Activated T-cell treated with anti-CD3 and anti-CD28 coated beads, Interleukin-2, amount 50 U/mL, for 72 hours (primary cell): ENCODE measurements at places on chromosomes 11 and 22. TPM values are rescaled to one million over a fixed set of nuclear protein-coding genes. Genes with fewer than 3 reads are reported as not detected.

VSIG10L2 gene
- total RNA-seq = not detected

PHETA2 gene
- 2.4 TPM for total RNA-seq

GAL3ST3 gene
- total RNA-seq = 0.36 TPM

GRCh38 chr11:8006349-8006977 is 19.3 kb downstream of the EIF3F start:
- H3K27me3 ChIP-seq = peaks cover 7% of the 10 kb centered on the region
- H3K27ac ChIP-seq = no peak overlapping the region
- H3K4me1 ChIP-seq = no peaks in the 10 kb centered on the region
- no peaks in the 10 kb centered on the region for H3K36me3 ChIP-seq
- H3K4me3 ChIP-seq = no peak overlapping the region
- DNase-seq = peak; percentile 46

NEFH gene
- 1.7 TPM for total RNA-seq

KDELR3 gene
- 0.37 TPM for total RNA-seq

- H3K27ac ChIP-seq = no peak overlapping the region
- no peak for DNase-seq
- no peaks in the 10 kb centered on the region for H3K36me3 ChIP-seq
Measured at GRCh38 chr11:27076121-27076589, 35.5 kb downstream of the BBOX1 start.

DNA sequence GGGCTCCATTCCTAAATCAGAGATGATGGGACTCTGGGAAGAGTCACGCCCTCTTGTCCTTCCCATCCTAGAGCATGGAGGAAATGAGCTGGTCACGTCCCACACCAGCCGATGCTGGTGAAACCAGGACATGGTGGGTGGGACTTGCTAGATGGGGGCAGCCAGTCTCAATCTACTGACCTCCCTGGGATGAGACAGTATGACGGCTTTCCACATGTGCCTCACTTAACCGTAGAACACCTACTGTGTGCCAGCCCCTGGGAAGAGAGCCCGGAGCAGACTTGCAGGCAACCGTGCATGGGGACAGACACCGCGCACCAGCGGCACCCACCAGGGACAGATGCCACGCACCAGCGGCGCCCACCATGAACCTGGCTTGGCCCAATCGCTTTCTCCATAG is 3.8 kb downstream of the OSBPL5 start:
- no peak overlapping the region for H3K4me3 ChIP-seq
- H3K27ac ChIP-seq = no peak overlapping the region
- H3K27me3 ChIP-seq = peaks cover 12% of the 10 kb centered on the region
- no peak for DNase-seq

- no peak overlapping the region for H3K4me3 ChIP-seq
- H3K36me3 ChIP-seq = no peaks in the 10 kb centered on the region
- H3K27ac ChIP-seq = no peak overlapping the region
Measured at GRCh38 chr11:17702876-17703275, 16.5 kb upstream of the MYOD1 start.

DNA sequence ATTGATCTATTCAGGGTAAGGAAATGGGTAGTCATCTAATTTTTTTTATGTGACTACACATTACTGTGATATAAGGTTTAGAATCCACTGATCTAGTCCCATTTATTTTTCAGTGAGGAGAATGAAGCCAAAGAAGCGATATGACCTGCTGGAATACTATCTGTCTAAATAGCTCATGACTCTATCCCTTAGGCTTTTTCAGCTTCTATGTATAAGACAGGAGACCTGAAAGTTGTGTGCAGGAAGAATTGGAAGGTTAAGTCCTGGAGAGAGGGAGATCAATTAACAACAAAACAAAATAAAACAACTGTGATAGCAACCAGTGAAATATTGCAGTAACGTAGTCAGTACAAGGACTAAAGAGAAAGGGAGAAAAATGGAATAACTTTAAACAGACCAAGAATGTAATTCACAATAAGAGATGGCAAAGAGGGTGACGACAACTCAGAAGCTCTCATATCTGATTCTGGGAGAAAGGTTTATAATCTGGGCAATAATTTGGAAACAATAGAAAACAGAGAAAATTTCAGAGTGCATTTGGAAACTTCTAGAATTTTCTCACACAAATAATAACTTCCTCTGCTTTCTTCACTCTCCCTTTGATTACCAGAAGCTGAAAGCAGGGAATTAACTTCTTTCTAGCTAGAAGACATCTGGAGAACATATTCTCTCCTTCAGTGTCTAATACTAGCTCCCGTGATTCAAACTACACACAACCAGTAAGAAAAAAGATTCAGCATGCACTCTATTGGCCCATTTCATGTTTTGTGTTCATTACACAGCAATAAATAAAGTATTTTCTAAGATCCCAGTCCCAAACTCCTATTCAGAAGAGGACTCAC is 19.2 kb upstream of the CASP12 start:
- peaks cover 48% of the 10 kb centered on the region for H3K4me1 ChIP-seq
- DNase-seq = no peak
- no peaks in the 10 kb centered on the region for H3K27me3 ChIP-seq
- H3K27ac ChIP-seq = peak overlapping the region; percentile 99
- peak overlapping the region; percentile 88 for H3K4me3 ChIP-seq
- no peaks in the 10 kb centered on the region for H3K36me3 ChIP-seq

- no peak overlapping the region for H3K4me3 ChIP-seq
- peaks cover under 1% of the 10 kb centered on the region for H3K27me3 ChIP-seq
- no peaks in the 10 kb centered on the region for H3K4me1 ChIP-seq
Measured at GRCh38 chr11:12494699-12495098, 117.3 kb downstream of the PARVA start.

- no peaks in the 10 kb centered on the region for H3K27me3 ChIP-seq
- no peak overlapping the region for H3K27ac ChIP-seq
- peaks cover 66% of the 10 kb centered on the region for H3K4me1 ChIP-seq
- H3K36me3 ChIP-seq = peaks cover 46% of the 10 kb centered on the region
Measured at GRCh38 chr11:67291481-67292381, 2.6 kb downstream of the ANKRD13D start.

PIWIL4 gene
- 1.1 TPM for total RNA-seq

SLC22A9 gene
- total RNA-seq = not detected

DNA sequence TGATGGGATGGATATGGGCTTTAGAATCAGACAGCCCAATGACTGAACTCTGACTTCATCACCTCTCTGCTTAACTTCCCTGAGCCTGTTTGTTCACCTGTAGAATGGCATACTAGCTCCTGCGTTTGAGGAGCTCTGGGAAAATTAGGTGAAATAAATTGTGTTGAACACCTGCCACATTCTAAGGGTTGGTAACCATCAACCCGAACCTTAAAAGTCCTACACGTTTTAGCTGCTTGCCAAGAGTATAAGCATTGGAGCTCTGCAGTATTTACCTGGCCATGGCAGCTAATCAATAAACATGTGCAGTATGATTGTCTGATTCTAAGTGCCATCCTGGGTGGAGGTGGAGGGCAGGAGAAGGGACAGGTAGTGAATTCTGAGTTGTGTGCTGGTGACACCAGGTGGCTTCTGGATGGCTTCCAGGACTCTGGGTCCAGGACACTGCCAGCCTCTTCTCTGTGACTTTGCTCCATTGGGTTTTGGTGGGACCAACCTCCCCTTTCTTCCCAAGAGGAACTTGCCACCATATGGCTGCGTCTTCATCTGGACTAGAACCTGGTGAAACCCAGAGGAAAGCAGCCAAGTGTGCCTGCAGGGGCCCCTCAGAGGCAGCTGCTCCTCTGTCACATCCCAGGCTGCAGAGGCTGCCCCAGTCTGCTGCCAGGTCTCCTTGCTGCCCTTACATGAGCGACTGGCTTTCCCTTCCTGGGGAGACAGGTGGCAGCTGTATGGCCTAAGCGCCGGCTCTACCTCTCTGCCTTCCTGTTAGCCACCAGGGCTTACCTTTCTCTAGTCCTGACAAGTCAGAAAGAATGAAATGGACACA is 85.6 kb downstream of the CACNG2 start:
- peaks cover 4% of the 10 kb centered on the region for H3K36me3 ChIP-seq
- H3K4me3 ChIP-seq = no peak overlapping the region
- no peak for DNase-seq
- H3K27me3 ChIP-seq = peaks cover 43% of the 10 kb centered on the region
- no peaks in the 10 kb centered on the region for H3K4me1 ChIP-seq

- peaks cover 60% of the 10 kb centered on the region for H3K36me3 ChIP-seq
- H3K4me3 ChIP-seq = peak overlapping the region; percentile 66
- peak; percentile 53 for DNase-seq
- no peaks in the 10 kb centered on the region for H3K27me3 ChIP-seq
- peaks cover 81% of the 10 kb centered on the region for H3K4me1 ChIP-seq
Measured at GRCh38 chr11:102430158-102430836, 22.3 kb downstream of the TMEM123 start.
